ENCODE measurements at places on chromosomes 2 and 18. TPM values are rescaled to one million over a fixed set of nuclear protein-coding genes. Genes with fewer than 3 reads are reported as not detected.

CNGA3 gene
- total RNA-seq = 0.44 TPM

- H3K27ac ChIP-seq = no peak overlapping the region
- no peaks in the 10 kb centered on the region for H3K36me3 ChIP-seq
- no peak overlapping the region for H3K4me3 ChIP-seq
- DNase-seq = no peak
- no peaks in the 10 kb centered on the region for H3K4me1 ChIP-seq
Measured at GRCh38 chr18:73752965-73753364, 394.7 kb downstream of the FBXO15 start.

DNA sequence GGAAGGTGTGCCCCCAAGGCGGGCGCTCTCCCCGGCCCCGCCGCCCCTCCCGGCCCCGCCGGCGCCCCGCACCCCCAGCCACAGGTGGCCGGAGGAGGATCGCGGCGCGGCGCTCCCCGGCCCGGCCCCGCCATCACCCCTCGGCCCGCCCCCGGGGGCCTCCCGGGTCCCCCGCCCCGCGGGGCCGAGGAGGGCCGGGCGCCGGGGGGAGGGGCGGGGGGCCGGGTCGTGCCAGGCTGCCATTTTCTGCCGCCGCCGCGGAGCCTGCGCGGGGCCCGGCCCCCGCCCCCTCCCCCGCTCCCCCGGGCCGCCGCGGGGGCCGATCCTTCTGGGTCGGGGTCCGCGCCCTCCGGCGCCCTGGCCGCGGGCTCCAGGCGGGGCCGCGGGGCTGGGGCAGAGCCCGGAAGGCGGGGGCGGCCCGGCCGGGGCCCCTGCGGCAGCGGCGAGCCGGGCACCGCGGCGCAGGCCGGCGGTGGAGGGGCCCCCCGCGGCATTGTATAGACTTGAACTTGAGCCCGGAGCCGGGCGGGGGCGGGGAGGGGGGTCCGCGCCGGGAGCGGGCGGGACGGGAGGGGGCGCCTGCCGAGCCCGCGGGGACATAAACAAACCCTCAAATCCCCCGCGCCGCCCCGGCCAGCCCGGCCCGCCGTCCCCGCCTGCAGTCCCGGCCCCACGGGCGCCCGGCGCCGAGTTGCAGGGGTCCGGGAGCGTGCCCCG, 556 bp downstream of the DNMT3A start:
- no peaks in the 10 kb centered on the region for H3K36me3 ChIP-seq
- peaks cover 17% of the 10 kb centered on the region for H3K4me1 ChIP-seq
- DNase-seq = no peak
- H3K27ac ChIP-seq = peak overlapping the region; percentile 86
- no peaks in the 10 kb centered on the region for H3K27me3 ChIP-seq

DNA sequence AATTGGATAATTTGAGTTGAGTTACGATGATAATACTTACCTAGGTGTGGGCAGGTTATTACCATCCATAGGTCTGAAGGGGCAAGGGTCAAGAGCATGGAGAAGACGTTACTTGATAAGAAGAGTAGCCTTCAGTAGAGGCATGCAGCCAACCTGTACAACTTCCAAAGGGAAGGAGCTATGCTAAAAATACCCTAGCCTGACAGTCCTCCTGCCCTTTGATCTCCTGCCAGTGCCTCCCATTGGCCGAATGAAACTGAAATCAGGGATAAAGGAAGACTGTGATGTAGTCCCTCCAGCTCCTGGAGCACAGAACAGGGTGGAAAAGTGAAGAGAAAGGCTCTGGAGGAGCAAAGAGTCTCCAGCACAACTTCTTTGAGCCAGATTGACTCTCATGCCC, 487.4 kb downstream of the ADCYAP1 start:
- no peak overlapping the region for H3K27ac ChIP-seq
- H3K4me1 ChIP-seq = no peaks in the 10 kb centered on the region
- no peaks in the 10 kb centered on the region for H3K27me3 ChIP-seq
- DNase-seq = no peak
- H3K36me3 ChIP-seq = no peaks in the 10 kb centered on the region

SMAD7 gene
- total RNA-seq = 26.5 TPM

DNA sequence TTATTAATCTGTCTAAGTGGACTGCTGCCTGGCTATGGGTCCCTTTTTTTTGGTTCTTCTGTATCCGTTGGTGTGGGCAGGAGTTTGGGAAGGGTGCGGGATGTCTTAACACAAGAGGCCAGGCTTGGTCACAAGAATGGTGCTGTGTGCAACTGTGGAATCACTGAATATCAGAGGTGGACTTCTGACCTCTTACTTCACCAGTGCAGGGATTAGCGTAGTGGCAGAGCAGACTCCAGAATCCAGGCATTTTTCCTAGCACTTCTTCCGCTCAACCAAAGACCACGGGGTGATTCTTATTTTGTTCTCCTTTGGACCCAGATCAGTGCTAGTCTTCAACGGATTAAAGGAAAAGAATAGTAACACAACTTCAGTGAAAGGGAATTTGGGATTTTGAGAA, 254.3 kb upstream of the TNP1 start:
- H3K4me1 ChIP-seq = no peaks in the 10 kb centered on the region
- no peak overlapping the region for H3K4me3 ChIP-seq
- H3K27me3 ChIP-seq = no peaks in the 10 kb centered on the region
- H3K27ac ChIP-seq = no peak overlapping the region

GRCh38 chr2:168510125-168510756, 54.2 kb downstream of the CERS6 start:
- no peak overlapping the region for H3K27ac ChIP-seq
- no peak for DNase-seq
- H3K36me3 ChIP-seq = no peaks in the 10 kb centered on the region
- no peaks in the 10 kb centered on the region for H3K27me3 ChIP-seq
- H3K4me3 ChIP-seq = no peak overlapping the region

L3MBTL4 gene
- 9.0 TPM for total RNA-seq

TFPI gene
- total RNA-seq = 3.5 TPM

- H3K27me3 ChIP-seq = no peaks in the 10 kb centered on the region
- no peaks in the 10 kb centered on the region for H3K36me3 ChIP-seq
- DNase-seq = no peak
- H3K27ac ChIP-seq = no peak overlapping the region
- peaks cover 3% of the 10 kb centered on the region for H3K4me1 ChIP-seq
- H3K4me3 ChIP-seq = no peak overlapping the region
Measured at GRCh38 chr18:36634573-36635216, 194.1 kb downstream of the TPGS2 start.

ANKRD36C gene
- total RNA-seq = 26.3 TPM

SCYGR8 gene
- total RNA-seq = not detected

ELOA2 gene
- total RNA-seq = not detected

DNA sequence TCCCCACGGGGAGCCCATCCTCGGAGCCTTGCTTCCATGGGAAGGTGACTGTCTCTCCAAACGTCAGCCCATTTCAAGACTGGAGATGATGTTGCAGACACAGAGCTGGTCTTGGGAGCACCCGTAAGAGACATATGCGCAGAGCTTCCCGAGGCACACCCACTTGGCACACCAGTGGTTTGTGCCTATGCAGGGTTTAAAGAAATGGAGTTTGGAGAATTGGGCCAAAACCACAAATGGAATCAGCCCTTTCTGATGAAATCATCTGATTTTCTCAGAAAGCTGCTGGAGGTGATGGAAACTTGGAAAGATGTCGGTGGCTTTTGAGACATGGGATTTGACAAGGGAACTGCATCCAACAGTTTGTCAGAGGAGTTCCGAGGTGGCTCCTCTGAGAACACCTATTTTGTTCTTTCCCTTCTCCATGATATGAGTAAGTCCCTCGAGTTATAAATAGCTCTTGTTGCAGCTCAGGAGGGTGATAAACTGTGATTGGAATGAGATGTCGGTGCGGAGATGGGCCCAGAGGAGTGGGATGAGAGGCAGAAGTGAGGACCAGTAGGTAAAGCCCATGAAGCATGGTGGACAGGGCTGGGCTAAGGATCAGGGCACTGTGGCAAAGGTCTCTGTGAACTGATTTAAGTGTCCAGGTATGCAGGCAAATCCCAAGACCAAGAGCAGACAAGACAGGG, 225.7 kb downstream of the ACKR3 start:
- no peak for DNase-seq
- H3K4me3 ChIP-seq = no peak overlapping the region
- H3K36me3 ChIP-seq = no peaks in the 10 kb centered on the region
- H3K27ac ChIP-seq = no peak overlapping the region

GRCh38 chr2:8406271-8406670, 275.6 kb upstream of the ID2 start:
- peaks cover 11% of the 10 kb centered on the region for H3K4me1 ChIP-seq
- no peak for DNase-seq
- H3K4me3 ChIP-seq = no peak overlapping the region
- H3K36me3 ChIP-seq = no peaks in the 10 kb centered on the region
- no peak overlapping the region for H3K27ac ChIP-seq
- H3K27me3 ChIP-seq = no peaks in the 10 kb centered on the region

DNA sequence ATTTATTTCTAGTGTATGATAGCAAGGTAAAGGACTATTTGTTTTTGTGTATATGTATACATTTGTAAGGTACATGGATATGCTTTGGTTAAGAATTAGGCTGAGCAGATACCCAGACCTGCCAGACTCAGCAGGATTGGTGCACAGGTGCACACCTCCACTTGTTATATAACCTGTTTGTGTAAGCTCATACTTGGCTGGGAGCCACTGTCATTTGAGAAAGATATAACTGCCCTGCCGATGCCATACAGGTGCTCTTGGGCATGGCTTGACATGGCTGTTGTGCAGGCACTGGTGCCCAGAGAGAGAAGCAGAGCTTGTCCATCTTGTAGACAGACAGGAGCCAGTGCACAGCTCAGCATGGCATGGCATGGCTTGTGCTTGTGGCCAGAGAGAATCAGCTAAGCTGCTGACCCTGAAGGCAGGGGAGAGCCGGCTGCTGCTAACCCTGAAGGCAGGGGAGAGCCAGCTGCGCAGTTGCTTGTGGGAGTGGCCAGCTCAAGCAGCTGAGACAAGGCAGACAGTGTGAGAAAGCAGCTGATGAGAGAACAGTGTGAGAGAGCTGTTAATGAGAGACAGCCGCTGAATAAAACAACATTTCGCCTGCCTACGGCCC, 136.5 kb downstream of the RNF144A start:
- DNase-seq = no peak
- no peak overlapping the region for H3K4me3 ChIP-seq
